ENCODE measurements at places on chromosomes 1 and 21.
A peak's percentile ranks its signal among the peaks of the same experiment; 100 is the strongest.

- peaks cover 26% of the 10 kb centered on the region for H3K27me3 ChIP-seq
- peaks cover 25% of the 10 kb centered on the region for H3K4me1 ChIP-seq
- peak overlapping the region; percentile 49 for H3K27ac ChIP-seq
- H3K36me3 ChIP-seq = peaks cover 23% of the 10 kb centered on the region
- H3K4me3 ChIP-seq = peak overlapping the region; percentile 8
- no peak for DNase-seq
These were observed 144.8 kb upstream of the SAMSN1 start for GRCh38 chr21:14690886-14691285.

- no peak for DNase-seq
- H3K4me1 ChIP-seq = peaks cover 10% of the 10 kb centered on the region
- no peak overlapping the region for H3K4me3 ChIP-seq
- no peaks in the 10 kb centered on the region for H3K27me3 ChIP-seq
- no peaks in the 10 kb centered on the region for H3K36me3 ChIP-seq
These were observed 1.4 kb upstream of the CFH start for GRCh38 chr1:196650403-196650802.

GRCh38 chr1:224203243-224204016 lies 20.4 kb downstream of the DEGS1 start:
- no peak for DNase-seq
- H3K4me3 ChIP-seq = no peak overlapping the region
- no peaks in the 10 kb centered on the region for H3K27me3 ChIP-seq
- no peak overlapping the region for H3K27ac ChIP-seq
- no peaks in the 10 kb centered on the region for H3K36me3 ChIP-seq

GRCh38 chr1:89908672-89909436 lies 86.1 kb upstream of the ZNF326 start:
- peak overlapping the region; percentile 14 for H3K4me3 ChIP-seq
- H3K27ac ChIP-seq = peak overlapping the region; percentile 77
- no peak for DNase-seq
- peaks cover 52% of the 10 kb centered on the region for H3K4me1 ChIP-seq
- no peaks in the 10 kb centered on the region for H3K27me3 ChIP-seq

DNA sequence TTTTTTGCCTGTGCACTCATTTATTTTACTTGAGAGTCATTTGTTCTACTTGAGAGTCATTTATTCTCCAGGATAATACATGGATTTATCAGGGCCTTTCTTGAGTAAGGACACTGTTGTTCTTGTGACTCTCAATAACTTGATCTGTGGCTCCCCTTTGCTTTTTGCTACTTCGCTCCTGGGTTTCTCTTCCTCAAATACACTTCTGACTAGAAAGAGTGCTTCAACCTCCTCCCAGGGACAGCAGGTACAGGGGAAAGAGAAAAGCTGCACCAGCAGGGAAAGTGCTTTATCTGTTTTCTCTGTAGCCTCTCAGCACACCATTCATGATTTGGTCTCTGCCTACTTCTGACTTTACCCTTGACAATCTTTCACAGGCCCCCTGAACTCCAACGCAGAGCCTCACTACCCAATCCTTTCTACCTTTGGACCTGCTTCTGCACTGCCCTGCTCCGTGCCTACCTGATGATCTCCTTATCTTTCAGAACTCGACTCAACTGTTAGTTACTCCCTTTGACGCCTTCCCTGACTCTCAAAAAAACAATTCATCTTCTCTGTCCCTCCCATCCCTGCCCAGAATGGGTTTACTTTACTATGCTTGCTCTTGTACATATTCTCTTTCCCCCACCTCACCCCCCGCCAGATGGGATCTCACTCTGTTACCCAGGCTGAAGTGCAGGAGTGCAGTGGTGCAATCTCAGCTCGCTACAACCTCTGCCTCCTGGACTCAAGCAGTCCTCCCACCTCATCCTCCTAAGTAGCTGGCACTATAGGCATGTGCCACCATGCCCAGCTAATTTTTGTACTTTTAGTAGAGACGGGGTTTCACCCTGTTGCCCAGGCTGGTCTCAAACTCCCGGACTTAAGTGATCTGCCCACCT lies 15.6 kb upstream of the PIGM start:
- H3K27me3 ChIP-seq = peaks cover 20% of the 10 kb centered on the region
- H3K4me1 ChIP-seq = peaks cover 12% of the 10 kb centered on the region
- H3K27ac ChIP-seq = peak overlapping the region; percentile 4
- H3K36me3 ChIP-seq = no peaks in the 10 kb centered on the region

DNA sequence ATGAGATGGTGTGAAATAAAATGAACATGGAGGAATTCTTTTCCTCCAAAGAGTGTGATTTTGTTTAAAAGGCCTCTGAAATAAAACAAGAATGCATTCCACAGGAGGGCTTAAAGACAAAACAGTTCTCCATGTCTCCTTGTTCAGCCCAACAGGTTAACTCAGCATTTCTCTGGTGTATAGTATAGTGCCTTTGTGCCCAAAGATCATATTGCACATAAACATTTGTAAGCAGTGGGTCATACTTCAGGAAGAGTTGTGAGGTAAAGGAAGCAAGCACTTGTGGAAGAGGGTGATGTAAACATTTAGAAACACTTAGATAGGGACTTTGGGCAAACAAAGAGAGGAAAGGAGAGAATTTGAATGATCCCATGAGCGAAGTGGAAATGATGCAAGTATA lies 433.9 kb downstream of the SIPA1L2 start:
- no peak for DNase-seq
- H3K4me1 ChIP-seq = no peaks in the 10 kb centered on the region
- peaks cover 3% of the 10 kb centered on the region for H3K36me3 ChIP-seq
- no peak overlapping the region for H3K27ac ChIP-seq
- peaks cover 7% of the 10 kb centered on the region for H3K27me3 ChIP-seq
- H3K4me3 ChIP-seq = no peak overlapping the region

DNA sequence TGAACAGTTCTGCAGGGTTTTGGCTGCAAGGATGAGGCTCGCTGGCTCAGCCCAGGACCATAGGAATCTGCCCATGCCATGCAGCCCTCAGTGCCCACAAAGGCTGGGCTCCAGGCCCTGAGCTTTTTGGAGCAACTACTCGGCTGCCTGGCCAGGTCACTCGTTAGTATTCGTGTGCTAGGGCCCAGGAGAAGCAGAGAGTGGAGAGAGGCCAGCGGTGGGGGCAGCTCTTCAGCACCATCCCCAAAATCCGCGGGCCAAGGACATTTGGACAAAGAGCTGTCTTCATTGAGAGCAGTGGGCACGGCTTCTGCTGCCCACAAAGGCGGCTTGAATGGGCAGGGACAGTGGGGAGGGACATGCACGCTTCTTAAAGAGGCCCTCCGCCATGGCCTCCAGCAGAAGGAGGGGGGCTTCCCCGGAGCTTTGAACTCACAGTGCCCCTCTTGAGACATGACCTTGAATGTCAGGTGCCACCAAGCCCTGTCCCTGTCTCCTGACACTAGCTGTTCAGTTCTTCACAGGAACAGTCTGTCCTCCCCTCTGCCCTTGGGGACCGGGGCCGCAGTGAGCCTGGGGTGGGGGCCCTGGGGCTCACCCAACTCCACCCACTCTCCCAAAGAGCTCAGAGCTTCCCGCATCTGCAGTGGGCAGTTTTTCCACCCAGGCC lies 106.1 kb upstream of the ARHGEF16 start:
- no peak overlapping the region for H3K4me3 ChIP-seq
- peaks cover 14% of the 10 kb centered on the region for H3K36me3 ChIP-seq
- H3K4me1 ChIP-seq = no peaks in the 10 kb centered on the region
- H3K27ac ChIP-seq = no peak overlapping the region

DNA sequence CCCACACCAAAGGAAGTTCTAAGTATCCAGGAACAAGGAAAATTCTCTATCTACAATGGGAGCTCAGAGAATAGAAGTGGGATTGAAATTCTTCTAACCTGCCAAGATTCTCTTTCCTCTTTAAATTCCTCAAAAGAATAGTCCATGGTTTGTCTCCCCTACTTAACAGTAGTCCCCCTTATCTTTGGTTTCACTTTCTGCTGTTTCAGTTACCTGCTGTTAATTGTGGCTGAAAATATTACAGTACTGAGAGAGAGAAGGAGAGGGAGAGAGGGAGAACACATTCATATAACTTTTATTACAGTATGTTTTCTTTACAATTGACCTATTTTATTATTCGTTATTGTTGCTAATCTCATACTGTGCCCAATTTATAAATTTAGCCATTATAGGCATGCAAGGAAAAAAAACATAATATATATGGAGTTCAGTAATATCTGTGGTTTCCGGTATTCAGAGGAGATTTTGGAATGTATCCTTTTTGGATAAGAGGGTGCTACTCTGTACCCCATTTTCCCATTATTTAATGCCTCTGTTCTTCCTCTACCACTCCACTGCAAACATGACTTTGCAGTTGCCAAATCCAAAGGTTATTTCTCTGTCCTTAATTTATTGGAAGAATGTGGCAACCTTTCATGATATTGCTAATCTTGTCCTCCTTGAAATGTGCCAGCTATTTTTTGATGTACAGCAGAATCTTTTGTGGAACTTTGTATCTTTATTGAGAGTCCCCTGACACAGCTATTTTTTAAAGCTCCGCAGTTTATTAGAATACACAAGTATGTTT lies 68.0 kb downstream of the USP25 start:
- H3K36me3 ChIP-seq = peaks cover 5% of the 10 kb centered on the region
- H3K27ac ChIP-seq = no peak overlapping the region
- no peak for DNase-seq
- H3K4me1 ChIP-seq = peaks cover 21% of the 10 kb centered on the region
- H3K4me3 ChIP-seq = no peak overlapping the region

DNA sequence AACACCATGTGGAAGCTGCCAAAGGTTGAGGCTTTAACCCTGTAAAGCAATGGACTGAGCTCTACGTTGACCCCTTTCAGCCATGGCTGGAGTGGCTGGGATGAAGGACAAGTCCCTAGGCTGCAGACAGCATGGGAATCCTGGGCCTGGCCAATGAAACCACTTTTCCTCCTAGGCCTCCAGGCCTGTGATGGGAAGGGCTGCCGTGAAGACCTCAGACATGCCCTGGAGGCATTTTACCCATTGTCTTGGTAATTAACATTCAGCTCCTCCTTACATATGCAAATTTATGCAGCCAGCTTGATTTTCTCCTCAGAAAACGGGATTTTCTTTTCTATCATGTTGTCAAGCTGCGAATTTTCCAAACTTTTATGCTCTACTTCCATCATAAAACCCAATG lies 214.5 kb downstream of the RGS7 start:
- no peak overlapping the region for H3K4me3 ChIP-seq
- no peaks in the 10 kb centered on the region for H3K27me3 ChIP-seq
- no peaks in the 10 kb centered on the region for H3K4me1 ChIP-seq
- no peaks in the 10 kb centered on the region for H3K36me3 ChIP-seq
- no peak overlapping the region for H3K27ac ChIP-seq

DNA sequence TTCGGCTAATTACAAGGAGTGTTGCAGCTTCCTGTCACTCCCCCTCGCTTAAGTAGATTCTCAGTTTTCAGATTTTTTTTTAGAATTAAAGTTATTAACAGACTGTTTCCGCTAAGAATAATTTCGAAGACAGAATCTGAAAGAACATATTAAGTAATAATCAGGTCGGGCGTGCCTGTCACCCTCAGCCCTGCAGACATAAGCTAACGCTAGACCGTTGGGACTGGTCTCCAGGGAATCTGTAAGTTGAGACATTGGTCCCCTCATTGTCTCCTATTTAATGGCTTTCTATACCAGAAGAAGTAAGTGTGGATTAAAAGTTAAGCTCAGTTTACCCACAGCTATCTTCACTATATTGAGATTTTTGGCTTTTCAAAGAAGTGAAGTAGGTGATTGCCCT lies 14.5 kb downstream of the NMNAT1 start:
- H3K4me1 ChIP-seq = no peaks in the 10 kb centered on the region
- H3K4me3 ChIP-seq = no peak overlapping the region
- no peaks in the 10 kb centered on the region for H3K27me3 ChIP-seq
- no peak overlapping the region for H3K27ac ChIP-seq
- no peak for DNase-seq

DNA sequence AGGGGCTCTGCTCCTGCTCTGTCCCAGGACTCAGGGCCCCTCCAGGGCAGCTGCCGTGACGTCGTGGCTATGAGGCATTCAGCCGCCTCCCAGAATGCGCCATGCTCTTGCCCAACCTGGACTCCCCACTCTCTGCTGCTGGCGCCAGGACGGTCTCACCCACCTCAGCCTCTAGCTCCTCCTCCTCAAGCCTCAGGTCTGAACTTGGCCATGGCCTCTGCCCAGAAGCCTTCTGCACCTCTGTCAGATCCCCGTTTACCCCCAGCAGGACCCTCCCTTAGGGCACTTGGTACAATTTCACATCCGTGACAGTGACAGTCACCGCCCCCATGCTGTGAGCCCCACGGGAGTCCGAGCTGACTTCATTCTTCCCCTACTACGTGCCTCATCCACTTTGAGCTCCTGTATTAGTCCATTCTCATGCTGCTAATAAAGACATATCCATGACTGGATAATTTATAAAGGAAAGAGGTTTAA lies 4.9 kb downstream of the CSTB start:
- DNase-seq = no peak
- peak overlapping the region; percentile 57 for H3K27ac ChIP-seq
- no peak overlapping the region for H3K4me3 ChIP-seq
- no peaks in the 10 kb centered on the region for H3K36me3 ChIP-seq
- H3K27me3 ChIP-seq = peaks cover 3% of the 10 kb centered on the region

GRCh38 chr21:41459884-41460534 lies 34.0 kb downstream of the MX1 start:
- H3K4me1 ChIP-seq = peaks cover 4% of the 10 kb centered on the region
- no peak for DNase-seq
- no peaks in the 10 kb centered on the region for H3K27me3 ChIP-seq
- no peaks in the 10 kb centered on the region for H3K36me3 ChIP-seq
- H3K4me3 ChIP-seq = no peak overlapping the region

GRCh38 chr1:14791654-14792053 lies 193.2 kb downstream of the KAZN start:
- H3K4me3 ChIP-seq = no peak overlapping the region
- no peak overlapping the region for H3K27ac ChIP-seq
- H3K27me3 ChIP-seq = no peaks in the 10 kb centered on the region
- peak; percentile 46 for DNase-seq
- no peaks in the 10 kb centered on the region for H3K36me3 ChIP-seq

DNA sequence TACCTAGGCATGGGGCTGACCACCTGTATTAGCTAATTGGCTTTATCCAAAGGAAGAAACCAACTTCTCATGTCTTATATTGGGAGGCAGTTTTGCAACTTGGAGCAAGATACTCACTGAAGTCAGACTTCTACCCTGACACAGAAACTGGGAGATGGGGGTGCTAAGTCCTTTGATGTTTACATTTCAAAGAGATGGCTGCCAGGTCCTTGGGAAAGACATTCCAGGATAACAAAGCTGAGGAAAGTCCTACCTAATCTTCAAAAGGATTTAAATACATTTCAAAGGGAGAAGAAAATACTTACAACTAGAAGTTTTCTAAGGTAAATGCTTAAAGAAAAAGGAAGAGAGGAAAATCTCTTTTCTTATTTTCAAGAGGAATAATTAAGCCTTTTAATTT lies 62.1 kb downstream of the FH start:
- no peak overlapping the region for H3K27ac ChIP-seq
- no peaks in the 10 kb centered on the region for H3K4me1 ChIP-seq
- H3K36me3 ChIP-seq = no peaks in the 10 kb centered on the region
- H3K27me3 ChIP-seq = peaks cover 5% of the 10 kb centered on the region
- DNase-seq = no peak
